Coronary artery (tissue), 2 donors: ENCODE measurements at places on chromosomes 11 and 22.

DNA sequence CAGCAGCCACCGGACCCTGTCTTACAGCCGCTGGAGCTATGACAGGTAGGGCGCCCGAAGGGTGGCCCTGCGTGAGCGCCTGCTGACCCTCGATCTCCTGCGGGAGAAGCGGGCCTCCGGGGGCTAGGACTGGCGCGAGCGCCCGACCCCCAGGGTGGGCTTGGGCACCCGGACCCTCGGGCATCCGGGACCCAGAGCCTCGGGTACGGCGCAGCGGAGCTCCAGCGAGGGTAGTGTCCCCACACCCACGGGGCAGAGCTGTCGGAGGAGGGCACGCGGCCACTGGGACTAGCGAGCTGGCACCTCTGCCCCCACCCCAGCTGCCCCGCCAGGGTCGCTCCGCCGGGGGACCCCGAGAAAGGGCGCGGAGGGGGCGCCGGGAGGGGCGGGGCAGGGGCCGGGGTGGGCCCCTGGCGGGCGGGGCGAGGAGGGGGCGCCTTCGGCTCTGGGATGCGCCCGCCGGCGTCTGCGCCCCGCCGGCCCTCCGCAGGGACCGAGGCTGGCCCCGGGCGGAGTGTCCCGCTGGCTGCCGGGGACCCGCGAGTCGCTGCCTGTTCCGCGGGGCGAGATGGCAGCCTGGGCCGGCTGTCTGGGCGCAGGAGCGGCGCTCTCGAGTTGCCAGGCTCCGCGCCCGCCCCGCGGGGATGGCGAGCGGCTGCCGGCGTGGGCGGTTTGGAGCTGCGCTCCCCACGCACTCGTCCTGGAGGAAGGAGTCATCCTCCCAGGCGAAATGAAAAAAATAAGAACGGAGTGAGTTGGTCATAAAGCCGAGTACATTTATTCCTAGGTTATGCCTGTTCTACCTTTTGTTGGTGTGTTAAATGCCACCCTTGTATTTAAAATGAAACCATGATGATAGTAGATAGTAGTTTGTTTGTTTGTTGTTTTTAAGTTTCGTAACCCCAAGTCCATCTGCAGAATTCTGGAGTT lies 32.4 kb downstream of the EIF3F start:
- peak; percentile 74 for DNase-seq

GRCh38 chr22:25759825-25760231 lies 17.8 kb downstream of the MYO18B start:
- DNase-seq = no peak

- DNase-seq = no peak
Observed at GRCh38 chr22:20970939-20971657, 4.0 kb downstream of the AIFM3 start.

DNA sequence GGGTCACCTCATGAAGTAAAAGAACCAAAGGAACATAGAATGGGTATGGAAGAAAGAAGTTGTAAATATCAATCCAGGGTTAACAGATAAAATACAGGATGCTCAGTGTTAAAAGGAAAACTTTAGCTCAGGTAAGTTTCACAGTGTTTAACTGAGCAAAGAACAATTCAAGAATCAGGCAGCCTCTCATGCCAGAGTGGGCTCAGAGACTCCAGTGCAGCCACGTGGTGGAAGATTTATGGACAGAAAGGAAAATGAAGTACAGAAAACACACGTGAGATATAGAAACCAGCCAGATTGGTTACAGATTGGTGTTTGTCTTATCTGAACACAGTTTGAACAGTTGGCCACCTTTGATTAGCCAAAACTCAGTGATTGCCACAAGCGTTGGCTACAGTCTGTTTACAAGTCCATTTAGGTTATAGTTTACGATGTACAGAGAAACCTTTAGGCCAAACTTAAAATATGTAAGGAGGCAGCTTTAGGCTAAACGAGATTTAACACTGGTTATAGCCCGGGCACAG lies 9.1 kb downstream of the AP5B1 start:
- DNase-seq = no peak

DNA sequence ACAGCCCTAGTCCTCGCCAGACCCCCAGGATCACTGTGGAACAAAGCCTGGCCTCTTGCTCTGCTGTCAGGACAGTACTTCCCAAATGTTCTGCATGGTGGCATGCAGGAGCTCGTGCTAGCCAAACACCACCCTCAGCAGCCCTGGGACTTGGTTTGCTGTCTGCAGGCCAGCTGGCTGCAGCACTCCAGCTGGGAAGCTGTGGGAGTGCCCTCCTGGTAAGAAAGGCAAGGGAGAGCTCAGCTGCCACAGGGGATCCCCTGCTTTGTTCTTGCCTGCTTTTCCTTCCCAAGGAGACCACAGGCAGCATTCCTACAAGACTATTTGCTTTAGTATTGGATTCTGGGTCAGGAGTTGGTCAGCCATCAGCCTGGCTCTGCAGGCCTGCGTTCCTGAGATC lies 27.9 kb downstream of the TCIRG1 start:
- no peak for DNase-seq

DNA sequence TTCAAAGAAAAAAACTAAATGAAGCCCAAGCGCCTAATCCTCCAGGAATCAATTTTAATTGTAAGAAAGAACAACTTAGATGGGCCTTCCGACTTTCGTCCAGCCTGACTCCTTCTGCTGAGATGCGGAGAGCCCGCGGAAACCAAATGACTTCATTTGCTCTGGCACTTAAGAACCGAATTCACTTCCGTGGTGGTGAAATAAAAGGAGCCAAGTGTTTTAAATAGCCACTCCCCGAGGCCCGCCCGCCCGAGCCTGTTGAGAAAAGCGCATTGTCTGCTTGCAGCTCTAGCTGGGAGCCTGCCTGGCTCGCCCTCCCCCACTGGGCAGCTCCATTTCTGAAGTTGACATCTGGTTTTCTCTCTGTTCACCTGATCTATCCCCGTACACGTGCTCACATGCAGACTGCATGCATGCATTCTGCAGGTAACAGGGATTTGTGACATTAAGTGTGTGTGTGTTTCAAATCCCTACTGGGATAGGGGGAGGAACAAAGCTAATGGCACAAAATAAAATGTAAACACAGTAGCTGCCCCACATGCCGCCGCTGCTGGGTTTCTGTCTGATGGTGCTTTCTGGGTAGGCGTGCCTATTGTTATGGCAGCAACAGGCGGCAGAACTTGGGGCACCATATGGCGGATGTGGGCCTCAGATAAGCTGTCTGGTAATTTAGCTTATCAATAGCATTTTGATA lies 6.2 kb downstream of the TEAD1 start:
- DNase-seq = peak; percentile 84

- no peak for DNase-seq
Observed at GRCh38 chr11:129067454-129067853, 124.7 kb downstream of the ARHGAP32 start.

DNA sequence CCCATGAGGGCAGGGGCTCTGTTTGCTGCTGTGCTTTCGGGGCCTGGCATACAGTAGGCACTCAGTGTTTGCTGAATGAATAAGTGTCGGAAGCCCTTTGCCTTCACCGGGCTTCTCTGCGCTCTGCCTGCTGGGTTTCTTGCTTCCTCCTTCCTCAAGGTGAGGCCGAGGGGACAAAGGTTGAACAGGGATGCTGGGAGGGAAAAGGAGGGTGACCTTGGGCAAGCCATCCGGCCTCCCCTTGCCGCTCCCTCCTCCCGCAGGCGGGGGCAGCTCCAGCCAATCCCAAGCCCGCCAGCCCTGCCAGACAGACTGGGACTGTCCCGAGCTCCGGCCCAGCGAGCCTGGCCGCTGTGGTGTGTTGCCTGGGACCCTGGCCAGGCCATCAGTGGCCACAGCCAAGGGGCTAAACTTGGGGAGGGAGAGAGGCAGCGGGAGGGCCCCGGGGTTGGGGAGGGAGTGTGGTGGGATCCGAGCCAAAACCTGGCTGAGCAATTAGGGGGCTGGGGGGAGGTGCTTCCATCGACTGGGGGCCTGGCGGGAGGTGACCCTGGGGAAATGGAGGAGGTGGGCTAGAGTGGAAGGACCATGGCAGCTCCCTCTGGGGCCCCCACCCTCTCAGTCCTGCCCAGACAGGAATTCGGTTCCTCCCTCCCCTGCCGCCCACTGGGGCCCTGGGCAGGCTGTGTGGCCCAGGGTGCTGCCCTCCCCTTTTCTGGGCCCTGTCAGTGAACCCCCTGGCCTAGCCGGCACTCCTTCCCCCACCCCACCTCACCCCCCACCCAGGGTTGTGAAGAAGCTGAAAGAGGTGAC lies 3.4 kb upstream of the RCOR2 start:
- peak; percentile 89 for DNase-seq

GRCh38 chr11:132993991-132994502 lies 538.3 kb downstream of the OPCML start:
- DNase-seq = no peak

DNA sequence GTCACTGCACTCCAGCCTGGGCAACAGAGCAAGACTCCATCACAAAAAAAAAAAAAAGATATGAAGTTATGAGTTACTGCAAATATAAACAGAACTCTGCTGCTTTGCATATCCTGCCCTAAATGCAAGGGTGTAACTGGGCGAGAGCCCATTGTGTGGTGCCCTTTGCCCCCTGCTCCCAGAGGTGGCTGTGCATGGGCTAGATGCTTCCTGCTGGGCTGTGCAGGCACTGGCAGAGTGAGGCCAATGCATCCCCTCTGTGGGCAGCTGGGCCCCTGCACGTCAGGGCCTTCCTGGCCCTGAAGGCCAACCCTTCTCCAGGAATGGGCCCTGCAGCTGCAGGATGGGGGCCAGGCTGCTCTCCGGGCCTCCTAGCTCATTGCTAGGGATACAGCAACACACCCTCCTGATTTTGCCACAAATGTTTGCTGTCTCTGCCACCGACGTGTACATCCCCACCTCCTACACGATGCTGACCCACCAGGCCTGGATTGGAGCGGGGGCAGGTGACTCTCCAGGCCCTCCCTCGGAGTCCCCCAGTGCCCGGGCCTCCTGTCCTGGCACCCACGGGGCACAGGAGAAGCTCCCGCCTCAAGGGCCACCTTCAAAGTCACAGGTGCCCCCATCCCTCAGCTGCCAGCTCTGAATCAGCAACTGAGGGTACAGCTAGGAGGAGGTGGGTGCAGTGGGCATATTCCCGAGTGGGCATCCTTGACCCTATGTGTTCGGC lies 40.7 kb upstream of the COMT start:
- no peak for DNase-seq

- peak; percentile 45 for DNase-seq
Observed at GRCh38 chr11:119571311-119571710, 148.3 kb upstream of the THY1 start.

DNA sequence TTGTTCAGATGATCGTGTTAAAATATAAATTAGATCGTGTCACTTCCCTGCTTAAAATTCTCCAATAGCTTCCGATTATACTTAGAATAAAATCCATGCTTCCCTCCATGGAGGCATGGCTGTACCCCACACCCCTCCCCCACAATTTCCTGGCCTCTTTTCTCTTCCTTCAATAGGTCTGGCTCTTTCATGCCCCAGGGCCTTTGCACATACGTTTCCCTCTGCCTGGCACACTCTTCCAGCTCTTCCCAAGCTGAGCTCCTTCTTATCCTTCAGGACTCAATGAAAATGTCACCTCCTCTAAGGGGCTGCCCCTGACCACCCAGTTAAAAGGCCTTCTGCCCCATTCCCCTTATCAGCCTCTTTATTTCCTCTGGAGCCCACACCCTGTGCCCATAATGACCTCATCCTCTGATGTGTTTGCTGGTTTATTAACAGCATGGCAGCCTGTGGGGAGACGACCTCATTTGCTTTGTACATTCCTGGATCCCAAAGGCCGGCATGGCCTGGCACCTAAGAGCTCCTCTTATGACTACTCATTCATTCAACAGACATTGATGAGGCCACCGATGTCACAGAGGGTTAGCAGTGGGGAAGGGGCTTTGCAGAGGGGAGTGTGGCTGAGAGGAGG lies 9.0 kb upstream of the FLRT1 start:
- DNase-seq = no peak

- no peak for DNase-seq
Observed at GRCh38 chr11:117730208-117730800, 66.7 kb downstream of the DSCAML1 start.

- DNase-seq = no peak
Observed at GRCh38 chr11:37512156-37512780, 914.2 kb upstream of the RAG2 start.

- DNase-seq = no peak
Observed at GRCh38 chr11:119974051-119974450, 163.9 kb downstream of the TRIM29 start.

GRCh38 chr22:37492428-37493344 lies 6.5 kb upstream of the MFNG start:
- DNase-seq = no peak

DNA sequence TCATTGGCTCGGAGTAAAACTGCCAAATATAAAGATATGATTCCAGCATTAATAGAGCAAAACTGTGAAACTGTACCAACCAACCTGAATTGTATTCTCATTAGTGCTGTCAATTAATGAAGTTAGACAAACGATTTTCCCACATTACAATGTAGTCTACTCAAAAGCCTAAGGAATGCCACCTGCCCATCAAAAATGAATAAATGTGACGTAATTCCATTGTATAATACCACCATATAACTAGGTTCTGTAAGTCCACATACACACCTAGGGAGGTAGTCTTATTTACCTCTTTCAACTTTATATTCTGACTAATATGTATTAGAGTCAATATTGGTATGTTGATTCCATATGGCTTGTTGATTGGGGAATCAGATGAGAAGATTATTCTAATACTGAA lies 76.2 kb downstream of the FAM76B start:
- no peak for DNase-seq

DNA sequence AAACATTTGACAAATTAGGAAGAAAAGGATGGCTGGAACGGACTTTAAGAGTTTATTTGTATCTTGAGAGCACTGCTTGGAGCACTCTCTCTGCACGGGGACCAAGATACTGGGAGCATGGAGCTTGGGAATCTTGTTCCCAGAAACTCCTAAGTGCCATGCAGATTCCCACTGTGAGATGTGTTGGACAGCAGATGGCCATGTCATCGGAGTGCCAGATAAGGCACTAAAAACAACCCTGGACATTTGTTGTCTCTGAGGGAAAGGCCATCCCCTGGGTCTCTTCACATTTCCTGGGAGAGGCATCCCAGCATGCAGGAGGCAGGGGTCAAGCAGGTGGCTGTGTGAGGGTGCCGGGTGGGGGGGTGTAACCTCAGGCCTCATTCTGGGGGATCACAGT lies 2.9 kb downstream of the KIRREL3 start:
- no peak for DNase-seq

GRCh38 chr11:17770048-17770652 lies 35.6 kb downstream of the KCNC1 start:
- DNase-seq = no peak

GRCh38 chr11:128732471-128733277 lies 38.8 kb downstream of the FLI1 start:
- DNase-seq = no peak

DNA sequence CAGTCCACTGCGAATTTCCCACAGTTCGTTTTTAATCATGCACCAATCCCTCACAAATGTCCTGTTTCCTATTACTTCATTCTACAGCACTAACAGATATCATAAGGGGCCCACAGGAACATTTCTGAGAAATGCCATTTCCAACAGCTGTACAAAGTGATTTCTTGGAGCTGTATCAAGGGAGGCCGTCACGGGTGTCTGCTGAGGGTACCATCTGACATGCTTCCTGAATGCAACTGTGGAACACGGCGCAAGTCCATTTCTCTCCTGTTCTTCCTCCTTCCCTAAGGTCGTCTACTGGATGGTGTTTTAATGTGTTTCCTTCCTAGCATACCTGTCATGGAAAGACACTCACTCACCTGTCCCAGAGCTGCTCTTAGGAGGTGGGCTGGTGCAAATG lies 320.7 kb downstream of the LARGE1 start:
- no peak for DNase-seq

- no peak for DNase-seq
Observed at GRCh38 chr11:46849631-46850030, 3.6 kb upstream of the CKAP5 start.
